ENCODE measurements at places on chromosomes 11 and 22.

GRCh38 chr22:38151126-38151500 is 30.5 kb downstream of the PLA2G6 start:
- no peak for DNase-seq

DNA sequence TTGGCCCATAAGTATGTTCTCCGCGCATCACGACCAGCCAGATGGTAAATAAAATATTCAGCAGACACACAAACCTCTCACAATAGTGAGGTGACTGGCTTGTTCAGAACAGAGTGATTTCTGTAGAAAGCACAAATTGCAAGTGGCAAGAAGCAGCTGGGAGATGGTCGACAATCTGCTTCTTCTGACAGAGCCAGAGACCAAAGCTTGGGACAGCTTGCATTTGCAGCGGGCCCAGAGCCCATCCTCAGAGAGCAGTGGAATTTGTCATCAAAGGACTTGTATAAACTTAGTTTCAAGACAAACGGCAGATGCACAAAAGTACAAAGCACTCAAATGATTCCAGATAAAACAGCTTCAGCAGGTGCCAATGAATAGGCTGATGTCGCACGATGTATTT is 7.6 kb upstream of the GALNT18 start:
- DNase-seq = no peak

DNA sequence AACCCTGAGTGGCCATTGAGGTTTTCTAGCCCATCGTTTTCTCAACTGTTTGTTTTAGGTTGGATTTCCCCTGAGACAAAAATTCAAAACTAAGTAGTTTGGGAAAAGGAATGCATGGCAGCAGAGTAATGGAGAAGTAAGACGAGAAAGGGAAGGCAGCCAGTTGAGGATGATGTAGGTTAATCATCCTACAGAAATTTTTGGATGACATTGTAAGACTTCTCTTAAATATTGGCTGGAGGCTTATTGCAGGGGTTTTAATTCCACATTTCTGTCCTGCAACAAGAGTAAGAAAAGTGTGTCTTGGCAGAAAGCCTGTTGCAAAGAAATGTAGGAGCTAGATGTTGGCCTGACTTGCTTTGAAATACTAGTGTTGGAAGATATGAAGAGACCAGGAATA is 308.8 kb downstream of the LUZP2 start:
- no peak for DNase-seq

DNA sequence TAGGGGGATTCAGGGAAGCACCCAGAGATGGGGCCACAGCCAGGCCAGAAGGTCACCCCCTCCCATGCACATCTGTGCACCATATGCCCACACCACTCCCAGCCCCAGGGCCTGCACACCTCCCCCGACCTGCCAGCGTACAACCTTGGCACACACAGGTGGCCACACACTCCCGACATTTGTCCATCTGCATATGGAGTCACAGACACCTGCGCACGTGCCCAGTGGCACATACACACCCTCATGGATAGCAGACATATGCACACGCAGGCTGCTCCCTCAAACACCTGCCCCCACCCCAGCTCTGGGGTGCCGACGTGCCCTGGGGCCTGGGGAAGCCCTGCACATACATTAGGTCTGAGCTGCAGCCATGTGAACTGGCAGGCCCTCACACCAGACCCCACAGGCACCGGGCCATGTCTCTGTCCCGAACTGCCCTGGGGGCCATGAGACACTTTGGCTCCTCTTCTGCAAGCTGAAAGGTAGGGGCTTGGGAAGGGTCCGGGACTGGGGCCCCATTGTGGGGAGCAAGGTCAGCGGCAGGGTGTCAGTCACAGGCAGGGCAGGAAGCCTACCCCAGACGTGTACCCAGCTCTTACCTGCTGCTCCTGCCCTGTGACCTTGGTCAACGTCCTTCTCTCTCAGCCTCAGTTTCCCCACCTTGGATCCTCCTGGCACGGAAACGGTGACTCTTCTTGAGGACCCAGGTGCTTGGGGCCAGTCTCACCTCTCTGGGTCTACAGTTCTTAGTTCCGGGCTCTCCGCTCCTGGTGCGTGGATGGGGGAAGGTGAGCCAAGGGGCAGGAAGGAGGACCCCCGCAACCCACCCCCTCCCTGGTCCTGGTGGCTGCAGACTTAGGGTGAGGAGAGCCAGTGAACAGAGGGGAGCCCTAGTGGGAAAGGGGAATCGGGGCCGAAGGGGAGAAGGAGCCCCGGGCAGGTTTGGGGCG is 579 bp upstream of the CABP7 start:
- DNase-seq = no peak

DNA sequence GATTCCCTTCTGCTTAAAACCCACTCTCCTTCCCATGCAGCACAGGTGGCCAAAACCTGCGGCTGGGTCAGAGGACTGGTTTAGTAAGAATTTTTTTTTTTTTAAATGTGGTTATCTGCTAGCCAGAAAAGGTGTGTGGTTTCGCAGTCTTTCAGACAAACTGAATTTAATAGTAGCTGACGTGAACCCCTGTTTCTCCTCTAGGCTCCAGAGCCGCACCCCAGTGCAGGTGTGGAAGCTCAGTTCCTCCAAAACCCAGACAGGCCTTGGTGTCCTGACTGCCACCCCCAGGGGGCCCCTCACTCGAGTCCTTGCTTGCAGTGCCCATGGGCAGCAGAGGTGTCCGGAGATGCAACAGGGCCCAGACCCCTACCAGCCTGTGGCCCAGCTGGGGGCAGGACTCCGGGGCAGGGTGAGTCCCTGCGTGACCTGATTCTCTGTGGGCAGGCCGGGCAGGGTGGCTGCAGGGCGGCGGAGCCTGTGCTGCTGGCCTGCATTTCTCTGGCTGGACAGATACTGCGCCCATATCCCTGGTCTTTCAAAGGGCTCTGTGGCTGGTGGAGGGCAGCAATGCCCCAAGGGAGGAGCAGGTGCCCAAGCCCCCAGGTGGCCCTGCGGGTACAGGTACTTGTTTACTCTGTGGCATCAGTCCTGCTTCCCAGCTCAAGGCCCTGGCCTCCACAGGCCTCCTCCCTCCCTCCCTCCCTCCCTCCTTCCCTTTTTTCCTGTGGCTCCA is 15.2 kb downstream of the KCNQ1 start:
- no peak for DNase-seq

- no peak for DNase-seq
Measured at GRCh38 chr11:134574947-134575346, 162.9 kb upstream of the B3GAT1 start.

- no peak for DNase-seq
Measured at GRCh38 chr22:50169774-50170341, 673 bp upstream of the PANX2 start.

GRCh38 chr22:36644333-36644757 is 59.2 kb downstream of the CACNG2 start:
- DNase-seq = peak; percentile 75

GRCh38 chr11:30432178-30432577 is 109.3 kb downstream of the ARL14EP start:
- no peak for DNase-seq

GRCh38 chr11:125076378-125076945 is 13.4 kb downstream of the SLC37A2 start:
- no peak for DNase-seq

GRCh38 chr22:19596680-19597398 is 72.6 kb upstream of the CLDN5 start:
- no peak for DNase-seq

- no peak for DNase-seq
Measured at GRCh38 chr22:48180631-48181030, 1418.2 kb downstream of the TBC1D22A start.

- DNase-seq = no peak
Measured at GRCh38 chr11:2138431-2139122, 612 bp downstream of the IGF2 start.

DNA sequence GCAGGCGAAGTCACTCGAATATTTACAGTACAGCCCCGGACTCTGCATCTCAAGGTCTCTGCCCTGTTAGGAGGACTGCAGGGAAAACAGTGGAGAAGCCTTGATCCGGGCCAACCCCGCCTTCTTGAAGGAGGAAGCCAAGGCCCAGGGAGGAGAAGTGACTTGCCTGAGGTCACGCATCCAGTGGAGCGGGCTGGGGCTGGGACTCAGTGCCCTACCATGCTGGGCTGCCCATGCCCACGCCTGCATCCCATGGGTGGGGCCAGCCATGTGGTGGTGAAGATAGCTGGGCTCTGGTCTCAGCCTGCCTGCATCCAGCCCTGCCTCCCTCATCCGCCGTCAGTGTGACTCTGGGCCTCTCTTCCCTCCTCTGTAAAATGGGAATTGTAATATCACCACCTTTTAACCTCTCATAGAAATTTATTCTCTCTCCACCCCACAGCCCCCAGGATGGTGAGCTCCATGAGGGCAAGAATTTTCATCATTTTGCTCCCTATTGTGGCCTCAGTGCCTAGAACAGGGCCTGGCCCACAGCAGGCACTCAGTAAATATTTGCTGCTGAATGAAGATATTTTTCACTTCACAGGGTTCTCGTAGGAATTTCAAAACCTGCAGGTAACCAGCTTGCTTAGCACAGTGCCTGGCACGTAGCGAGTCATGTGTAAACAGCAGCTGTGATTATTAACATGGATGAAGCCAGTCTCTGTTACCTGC is 57.3 kb downstream of the OTOG start:
- DNase-seq = no peak
